PC-9 (cell line): ENCODE measurements at places on chromosomes 2 and 18. TPM values are rescaled to one million over a fixed set of nuclear protein-coding genes. Genes with fewer than 3 reads are reported as not detected.
A peak's percentile ranks its signal among the peaks of the same experiment; 100 is the strongest.

- DNase-seq: no peak
These were observed 383.1 kb downstream of the GALR1 start for GRCh38 chr18:77632758-77633157.

- DNase-seq: no peak
These were observed 76.5 kb downstream of the SMAD7 start for GRCh38 chr18:48874233-48874632.

Gene GAD1
- 3.5 and 4.3 TPM in 2 replicates for total RNA-seq

- no peak for DNase-seq
These were observed 46.3 kb upstream of the RALBP1 start for GRCh38 chr18:9428862-9429661.

DNA sequence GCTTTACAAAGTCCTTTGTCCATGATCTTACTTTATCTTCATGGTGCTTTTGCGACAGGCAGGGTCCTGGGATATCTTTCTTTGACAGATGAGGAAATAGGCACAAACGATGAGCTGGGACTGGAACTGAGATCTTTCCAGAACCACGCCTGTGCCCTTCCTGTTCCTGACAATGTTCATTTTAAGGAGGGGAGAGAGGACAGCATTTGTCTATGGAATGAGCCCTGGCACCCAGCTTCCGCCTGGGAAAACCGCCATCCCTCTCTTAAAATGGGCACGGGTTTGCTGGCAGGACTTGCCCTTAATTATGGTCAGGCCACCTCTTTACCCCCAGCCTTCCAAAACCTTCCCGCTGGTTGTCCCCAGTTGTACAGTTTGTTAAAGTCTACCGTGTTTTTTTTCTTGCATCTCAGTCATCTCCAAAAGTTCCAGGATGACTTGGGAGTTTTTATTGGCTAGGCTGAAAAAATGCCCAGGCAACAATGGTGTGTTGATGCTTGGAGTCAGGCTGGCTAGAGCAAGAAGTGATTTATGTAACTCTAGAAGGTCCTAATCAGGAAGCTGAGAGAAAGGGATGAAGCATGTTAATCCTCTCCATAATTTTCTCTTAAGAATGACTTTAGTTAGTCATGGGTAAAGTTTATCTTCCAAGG lies 264.9 kb upstream of the EPAS1 start:
- DNase-seq: no peak

GRCh38 chr2:164275659-164276058 lies 345.6 kb downstream of the GRB14 start:
- no peak for DNase-seq

Gene SPDYA
- total RNA-seq: 1.9 and 3.0 TPM in 2 replicates

DNA sequence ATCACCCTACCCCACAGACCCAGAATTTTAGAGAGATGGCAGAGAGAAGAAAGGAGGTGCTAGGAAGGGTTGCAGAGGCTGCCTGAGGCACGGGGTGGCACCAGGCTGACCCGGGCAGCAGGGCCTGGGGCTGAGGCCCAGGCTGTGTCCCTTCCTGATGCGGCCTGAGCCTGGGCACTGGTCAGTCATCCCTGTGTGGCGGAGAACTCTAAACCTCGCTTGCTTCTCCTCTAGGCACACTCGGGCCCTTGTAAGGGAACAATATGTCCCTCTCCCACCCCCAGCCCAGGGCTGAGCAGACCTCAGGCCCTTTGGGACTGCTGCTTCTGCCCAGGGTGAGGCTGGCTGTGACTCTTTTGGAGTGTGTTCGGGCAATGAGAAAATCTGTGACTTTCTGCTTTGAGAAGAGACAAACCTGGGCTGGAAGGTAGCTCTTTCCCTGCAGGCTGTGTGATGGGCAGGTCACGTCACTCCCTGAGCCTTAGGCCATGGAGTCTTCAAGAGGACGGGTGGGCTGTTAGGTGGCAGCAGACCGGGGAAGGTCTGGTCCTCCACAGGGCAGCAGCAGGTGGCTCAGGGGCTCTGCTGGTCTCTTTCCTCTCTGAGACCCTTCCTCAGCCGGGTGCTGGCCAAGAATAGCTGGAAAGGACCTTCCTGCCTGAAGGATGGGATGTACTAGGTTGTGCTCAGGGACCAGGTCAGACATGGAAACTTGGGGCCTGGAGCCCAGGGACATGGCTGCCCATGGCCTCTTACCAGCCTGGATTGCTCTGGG lies 96.8 kb downstream of the GLI2 start:
- no peak for DNase-seq

Gene GLI2
- 11.6 and 14.6 TPM in 2 replicates for total RNA-seq

Gene DLGAP1
- 0.13 TPM in 1 of 2 replicates, not detected in the other for total RNA-seq

GRCh38 chr18:7789856-7790552 lies 222.9 kb downstream of the PTPRM start:
- no peak for DNase-seq

- peak; percentile 28 for DNase-seq
These were observed 63.3 kb upstream of the SMAD7 start for GRCh38 chr18:49013961-49014604.

- no peak for DNase-seq
These were observed 15.6 kb downstream of the KLF11 start for GRCh38 chr2:10059016-10059351.

GRCh38 chr2:29462293-29462692 lies 347.1 kb downstream of the CLIP4 start:
- DNase-seq: no peak

DNA sequence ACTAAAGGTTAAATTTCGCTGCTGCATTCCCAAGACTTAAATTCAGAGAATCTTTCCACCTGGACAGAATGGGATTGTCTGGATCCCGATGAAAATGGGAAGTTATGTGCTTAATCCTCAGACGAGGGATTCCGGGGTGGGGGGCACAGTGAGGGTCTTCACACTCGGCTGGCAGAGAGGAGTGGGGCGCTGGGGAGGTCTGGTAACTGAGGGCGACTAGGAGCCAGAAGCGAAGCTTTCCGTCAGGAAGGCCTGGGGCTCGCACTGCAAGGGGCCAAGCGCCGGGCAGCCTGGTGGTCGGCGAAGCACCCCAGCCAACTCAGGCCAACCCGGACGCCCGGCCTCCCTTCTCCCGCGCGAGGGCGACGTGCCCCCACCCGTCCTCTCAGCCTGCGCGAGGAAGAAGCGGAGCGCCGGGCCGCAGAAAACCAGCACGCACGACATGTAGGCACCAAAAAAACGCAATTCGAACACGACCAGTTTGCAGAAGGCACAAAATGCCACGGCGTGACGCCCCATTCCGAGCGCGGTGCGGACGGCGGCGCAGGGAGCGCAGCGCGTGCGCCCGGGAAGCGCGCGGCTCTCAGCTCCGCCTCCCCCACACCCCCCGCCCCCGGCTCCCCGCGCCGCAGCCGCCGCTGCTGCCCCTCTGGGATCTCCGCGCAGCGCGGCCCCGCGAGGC lies 188.1 kb downstream of the ZEB2 start:
- DNase-seq: no peak

Gene CHPF
- total RNA-seq: 78.2 and 89.7 TPM in 2 replicates

GRCh38 chr2:45470531-45470930 lies 140.5 kb downstream of the SRBD1 start:
- DNase-seq: no peak

GRCh38 chr2:59706729-59707128 lies 846.7 kb downstream of the BCL11A start:
- DNase-seq: no peak

- DNase-seq: no peak
These were observed 259.7 kb downstream of the LNPK start for GRCh38 chr2:175742367-175742766.

DNA sequence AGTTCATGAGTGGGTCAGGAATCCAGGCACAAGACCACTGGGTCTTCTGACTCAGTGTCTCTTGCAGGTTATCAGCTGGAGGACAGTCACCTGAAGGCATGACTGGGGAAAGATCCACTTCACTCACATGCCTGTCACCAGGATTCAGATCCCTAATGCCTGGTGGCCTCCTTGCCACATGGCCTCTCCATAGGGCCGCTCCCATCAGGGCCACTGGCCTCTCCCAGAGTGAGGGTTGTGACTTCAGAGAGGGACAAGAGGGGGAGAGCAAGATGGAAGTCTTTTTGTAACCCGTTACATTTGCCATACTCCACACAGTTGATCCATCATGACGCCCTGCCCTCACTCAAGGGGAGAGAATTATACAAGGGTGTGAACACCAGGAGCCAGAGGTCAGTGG lies 13.0 kb upstream of the OTOS start:
- no peak for DNase-seq

GRCh38 chr18:12049978-12050811 lies 43.4 kb upstream of the ANKRD62 start:
- DNase-seq: no peak

DNA sequence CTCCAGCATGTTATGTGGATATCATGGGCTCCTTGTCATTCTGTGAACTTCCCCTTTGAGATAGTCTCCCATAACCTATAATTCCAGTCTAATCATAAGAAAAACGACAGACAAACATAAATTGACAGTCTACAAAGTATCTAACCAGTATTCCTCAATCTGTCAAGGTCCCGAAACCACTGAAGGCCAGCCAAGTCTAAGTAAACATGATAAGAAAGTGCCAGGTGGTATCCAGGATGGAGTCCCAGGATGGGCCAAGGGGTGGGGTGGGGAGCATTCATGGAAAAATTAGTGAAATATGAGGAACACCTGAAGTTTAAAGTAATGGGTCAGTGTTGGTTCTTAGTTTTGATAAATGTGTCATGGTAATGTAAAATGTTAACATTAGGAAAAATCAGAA lies 355.5 kb downstream of the DPP10 start:
- no peak for DNase-seq

DNA sequence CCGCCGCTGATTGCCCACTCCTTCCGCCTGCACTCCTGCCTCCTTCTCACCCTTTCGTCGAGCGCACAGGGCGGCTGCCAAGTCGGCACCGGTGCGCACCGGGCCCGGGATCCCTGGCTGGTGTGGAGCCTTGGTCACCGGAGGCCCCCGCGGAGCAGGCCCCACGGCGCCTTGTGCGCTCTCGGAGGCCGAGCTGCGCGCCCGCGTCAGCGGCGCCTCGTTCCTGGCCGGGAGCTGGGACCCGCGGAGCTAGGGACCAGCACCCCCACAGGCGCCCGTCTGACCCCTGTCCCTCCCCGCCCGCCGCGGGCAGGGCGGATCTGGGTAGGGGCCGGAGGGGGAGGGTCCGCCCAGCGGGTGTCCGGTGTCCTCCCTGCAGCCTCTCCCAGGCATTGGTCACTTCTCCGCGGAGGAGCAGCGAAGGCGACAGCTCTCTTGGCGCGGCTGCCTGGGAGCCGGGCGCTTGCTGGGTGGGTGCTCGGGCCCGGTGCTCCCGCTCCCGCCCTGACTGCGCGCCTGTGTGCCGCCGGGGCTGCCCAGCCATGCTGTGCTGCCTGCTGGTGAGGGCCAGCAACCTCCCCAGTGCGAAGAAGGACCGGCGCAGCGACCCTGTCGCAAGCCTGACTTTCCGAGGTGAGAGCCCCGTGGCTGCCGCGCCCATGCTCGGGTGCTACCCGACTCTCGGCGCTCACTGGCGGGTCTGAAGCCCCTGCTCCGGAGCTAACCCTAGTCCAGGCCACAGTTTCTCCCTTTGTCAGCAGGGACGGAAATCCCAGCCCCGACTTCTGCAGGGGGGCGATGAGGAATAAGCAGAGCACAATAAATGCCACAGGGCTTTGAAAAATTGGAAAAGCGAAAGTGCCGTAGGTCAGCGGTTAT lies 13.2 kb downstream of the DYSF start:
- DNase-seq: peak; percentile 53

Gene ASB18
- 0.46 TPM in 1 of 2 replicates, not detected in the other for total RNA-seq

GRCh38 chr2:179274749-179275148 lies 10.1 kb upstream of the SESTD1 start:
- no peak for DNase-seq

DNA sequence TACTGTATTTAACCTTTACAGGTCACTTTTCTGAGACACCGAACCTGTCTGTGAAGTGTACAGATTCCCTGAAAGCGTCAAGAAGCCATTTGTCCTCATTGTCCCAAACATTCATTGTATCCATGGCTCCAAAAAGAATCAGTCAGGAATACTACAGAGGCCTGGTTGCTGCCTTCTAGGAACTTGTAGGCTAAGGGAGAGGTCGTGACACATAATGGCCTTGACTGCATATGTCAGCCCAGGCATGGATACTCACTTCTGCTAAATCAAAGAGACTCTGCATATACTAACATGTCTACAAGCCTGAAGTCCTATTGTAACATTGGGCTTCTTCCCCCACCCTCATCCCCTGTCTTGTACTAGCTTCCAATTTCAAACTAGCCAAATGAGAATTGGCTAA lies 40.2 kb downstream of the ONECUT2 start:
- no peak for DNase-seq

DNA sequence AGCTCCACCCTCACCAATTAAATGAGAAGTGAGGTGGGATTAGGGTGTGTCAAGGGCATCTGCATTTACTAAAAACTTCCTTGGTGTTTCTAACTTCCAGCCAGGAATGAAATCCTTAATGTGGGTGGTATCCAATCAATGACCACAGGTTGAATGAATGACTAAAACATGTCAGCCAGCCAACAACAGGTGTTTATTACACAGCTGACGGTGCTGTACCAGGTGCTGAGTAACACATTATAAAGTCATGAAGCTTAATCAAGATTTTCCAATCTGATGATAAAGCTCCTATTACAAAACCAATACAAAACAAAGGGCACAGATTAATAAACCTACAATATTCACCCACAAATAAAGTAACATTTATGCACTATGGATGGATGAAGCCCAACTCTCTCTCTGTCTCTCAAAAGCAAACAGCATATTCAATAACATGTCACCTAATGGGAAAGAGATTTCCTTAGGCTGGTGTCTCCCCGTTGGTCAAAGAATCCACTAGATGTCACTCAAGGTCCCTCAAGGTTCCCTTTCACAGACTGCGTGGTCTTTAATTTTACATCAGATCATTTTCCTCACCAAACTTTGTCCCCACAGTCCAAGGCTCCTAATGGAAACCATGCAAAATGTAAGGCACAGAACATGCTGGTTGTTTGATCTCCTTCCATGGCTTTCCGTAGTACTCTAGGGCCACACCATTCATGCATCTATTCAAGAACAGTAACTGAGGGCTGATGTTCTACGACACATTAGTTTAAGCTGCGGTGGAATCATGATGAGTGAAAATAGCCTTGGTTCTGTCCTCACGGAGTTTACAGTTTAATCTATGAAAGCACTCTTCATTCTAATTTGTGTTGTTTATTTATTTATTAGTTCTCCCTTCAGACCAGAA lies 6.4 kb upstream of the PTPN4 start:
- DNase-seq: no peak

Gene SOWAHC
- total RNA-seq: 12.8 and 14.3 TPM in 2 replicates

Gene OSR1
- 6.4 and 6.9 TPM in 2 replicates for total RNA-seq

DNA sequence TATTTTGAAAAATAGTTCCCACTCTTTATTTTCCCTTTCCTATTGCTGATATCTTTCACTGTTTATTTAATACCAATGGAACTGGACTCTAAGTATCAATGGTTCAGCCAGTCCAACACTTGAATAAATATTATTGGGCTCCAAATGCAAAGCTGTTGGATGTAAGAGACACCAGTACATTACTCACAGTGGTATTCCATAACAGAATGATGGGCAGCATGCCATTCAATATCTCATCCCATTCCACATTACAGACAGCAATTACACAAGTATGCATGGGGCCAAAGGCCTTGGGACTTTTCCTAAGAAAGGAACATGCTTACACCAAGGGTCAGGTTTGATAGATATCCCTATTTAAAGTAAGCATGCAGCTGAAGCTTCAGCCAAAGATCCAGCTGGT lies 231.9 kb downstream of the RND3 start:
- DNase-seq: no peak
